Stimulated activated CD4-positive, alpha-beta T cell treated with anti-CD3 and anti-CD28 coated beads, Interleukin-1b, Interleukin-23, amount 100 ng/mL, for 1 hour (primary cell): ENCODE measurements at places on chromosomes 1 and 21.

GRCh38 chr1:110111081-110111480 is 1.2 kb upstream of the UBL4B start:
- DNase-seq, result no peak

GRCh38 chr1:182192966-182193365 is 131.5 kb upstream of the ZNF648 start:
- no peak for DNase-seq

GRCh38 chr1:184945678-184946412 is 28.5 kb downstream of the NIBAN1 start:
- no peak for DNase-seq

- no peak for DNase-seq
Observed at GRCh38 chr1:116777831-116778830, 23.9 kb downstream of the CD2 start.

GRCh38 chr1:20143318-20143717 is 4.2 kb downstream of the PLA2G2F start:
- DNase-seq, result no peak

- no peak for DNase-seq
Observed at GRCh38 chr1:222784916-222785315, 29.9 kb upstream of the DISP1 start.

DNA sequence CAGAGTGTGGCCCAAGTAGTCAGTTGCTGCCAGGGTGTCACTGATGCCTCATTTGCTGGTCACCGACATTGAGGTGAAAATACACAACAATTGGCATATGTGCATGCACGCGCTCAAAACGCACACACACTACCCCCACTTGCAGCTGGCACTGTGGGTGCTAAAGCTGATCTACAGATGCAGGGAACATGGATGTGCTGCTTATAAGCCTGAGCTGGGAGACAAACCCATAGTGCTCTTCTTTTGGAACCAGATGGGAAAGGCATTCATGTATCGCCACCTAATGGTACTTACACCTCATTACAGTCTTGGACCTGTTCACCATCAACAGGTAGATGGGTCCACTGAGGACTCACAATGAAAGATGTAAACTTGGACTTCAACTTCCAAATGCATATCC is 70.3 kb upstream of the CAMK1G start:
- no peak for DNase-seq
